COR-L47 (cell line): ENCODE measurements at places on chromosomes 16 and 17.

- DNase-seq = no peak
These were observed 27.9 kb upstream of the NGFR start for GRCh38 chr17:49467175-49467574.

GRCh38 chr17:68182011-68182306, 65.9 kb upstream of the AMZ2 start:
- no peak for DNase-seq

GRCh38 chr17:76536511-76537287, 810 bp downstream of the CYGB start:
- no peak for DNase-seq

DNA sequence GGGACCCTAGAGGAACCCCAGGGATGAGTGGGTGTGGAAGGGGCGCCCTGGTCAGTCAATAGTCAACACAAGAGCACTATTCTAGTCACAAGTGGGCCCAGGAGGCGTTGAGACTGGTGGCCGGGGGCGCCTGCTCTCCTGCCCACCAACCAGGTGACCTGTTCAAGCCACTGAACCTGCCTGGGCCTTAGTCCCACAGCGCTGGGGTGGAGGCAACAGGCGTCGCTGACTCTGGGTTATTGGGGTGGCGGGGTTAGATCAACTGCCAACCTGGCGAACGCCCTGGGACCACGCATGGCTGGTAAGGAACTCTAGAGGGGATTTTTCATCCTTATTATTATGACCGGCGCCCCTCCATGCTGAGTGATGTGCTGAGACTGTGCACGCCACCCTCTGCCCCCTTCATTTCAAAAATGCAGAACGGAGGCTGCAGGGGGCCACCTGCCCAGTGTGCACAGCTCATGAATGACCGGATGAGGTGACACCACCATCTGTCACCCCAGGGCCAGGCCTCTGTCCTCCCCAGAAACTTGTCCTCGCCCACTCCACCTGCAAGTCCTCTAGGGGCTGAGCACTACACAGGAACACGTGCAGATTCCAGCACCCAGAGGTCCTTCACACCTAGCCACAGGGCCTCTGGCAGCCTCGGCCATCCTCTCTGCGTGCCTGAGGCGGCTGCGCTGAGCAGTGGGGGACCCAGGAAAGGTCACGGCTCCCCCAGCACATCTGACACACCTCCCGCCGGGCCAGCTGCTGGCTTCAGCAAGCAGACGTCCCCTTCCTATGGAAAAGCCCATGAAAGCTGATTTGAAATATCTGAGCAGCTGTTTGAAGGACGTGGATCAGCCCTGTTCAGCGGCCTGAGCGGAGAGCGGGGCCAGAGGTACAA, 51.6 kb upstream of the DNAH17 start:
- DNase-seq = no peak

DNA sequence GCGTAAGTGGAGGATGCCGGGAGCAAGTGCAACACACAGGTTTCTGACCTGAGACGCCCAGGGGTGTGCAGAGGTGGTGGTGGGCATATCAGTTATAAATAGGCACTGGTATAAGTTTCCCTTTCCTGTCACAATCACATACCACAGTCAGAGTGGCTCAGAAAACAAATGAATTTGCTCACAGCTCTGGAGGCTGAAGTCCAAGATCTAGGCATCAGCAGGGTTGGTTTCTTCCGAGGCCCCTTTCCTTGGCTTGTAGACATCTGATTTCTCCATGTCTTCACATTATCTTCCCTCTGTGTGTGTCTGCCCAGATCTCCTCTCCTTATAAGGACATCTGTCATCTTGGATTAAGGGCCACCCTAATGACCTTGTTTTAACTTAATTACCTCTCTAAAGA, 250.5 kb upstream of the TNRC6C start:
- DNase-seq = no peak

DNA sequence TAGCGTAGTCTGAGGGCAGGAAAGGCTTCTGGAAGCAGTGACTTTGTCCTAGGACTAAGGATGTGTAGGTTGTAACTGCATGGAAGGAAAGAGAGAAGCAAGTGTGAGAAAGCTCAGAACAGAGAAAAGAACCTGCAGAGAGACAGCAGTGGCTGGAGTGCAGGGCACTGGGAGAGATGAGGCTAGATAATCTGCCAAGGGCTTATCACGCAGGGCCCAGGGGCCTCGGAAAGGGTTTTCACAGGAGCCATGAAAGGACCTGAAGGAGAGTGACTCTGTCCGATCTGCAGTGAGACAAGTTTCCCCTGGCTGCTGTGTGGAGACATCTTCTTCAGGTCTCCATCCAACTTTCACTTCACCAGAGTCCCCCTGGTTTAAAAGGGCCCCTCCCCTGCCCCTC, 7.1 kb upstream of the SRCAP start:
- DNase-seq = no peak

- peak; percentile 82 for DNase-seq
These were observed 19.1 kb downstream of the OSBPL7 start for GRCh38 chr17:47802341-47803022.
